ENCODE measurements at places on chromosomes 4 and X. TPM values are rescaled to one million over a fixed set of nuclear protein-coding genes. Genes with fewer than 3 reads are reported as not detected.

Gene ANKRD50
- 138 TPM for total RNA-seq

Gene VCX3B
- total RNA-seq, result not detected

Gene CDX4
- total RNA-seq, result not detected

Gene RAI2
- 5.6 TPM for total RNA-seq

Gene QRFPR
- total RNA-seq, result 1.6 TPM

Gene AR
- total RNA-seq, result 0.94 TPM

Gene TCEAL7
- total RNA-seq, result 41.0 TPM

Gene MAGEA2
- total RNA-seq, result not detected

Gene DTHD1
- total RNA-seq, result 0.94 TPM

Gene HSFX4
- total RNA-seq, result not detected

Gene PCYT1B
- total RNA-seq, result 26.3 TPM

Gene TAF7L
- total RNA-seq, result 0.31 TPM

Gene EMCN
- total RNA-seq, result 2.2 TPM

Gene NLRP2B
- total RNA-seq, result 0.31 TPM

Gene XAGE2
- total RNA-seq, result not detected

Gene TMPRSS11F
- total RNA-seq, result not detected

Gene WDFY3
- total RNA-seq, result 355 TPM

Gene SUPT20HL2
- not detected for total RNA-seq

Data from parietal lobe (tissue), 2 donors.